ENCODE measurements at places on chromosomes 7 and 10. TPM values are rescaled to one million over a fixed set of nuclear protein-coding genes. Genes with fewer than 3 reads are reported as not detected.

Gene TCTN3
- total RNA-seq = 22.5 TPM

Gene JAZF1
- 10.3 TPM for total RNA-seq

Gene NUDT13
- total RNA-seq = 0.84 TPM

Gene FOXP2
- 52.7 TPM for total RNA-seq

Gene VAX1
- total RNA-seq = not detected

Gene GIMAP1
- not detected for total RNA-seq

Gene CHST15
- 2.2 TPM for total RNA-seq

Gene BMPER
- 0.47 TPM for total RNA-seq

Gene CFAP69
- total RNA-seq = 1.8 TPM

Gene DPP6
- total RNA-seq = not detected

Gene HOXA6
- total RNA-seq = 3.8 TPM

Gene ADRB1
- 0.12 TPM for total RNA-seq

Gene CLRN3
- total RNA-seq = not detected

Gene LIPF
- total RNA-seq = not detected

Measured in SJCRH30 (cell line).